ENCODE measurements at places on chromosomes 11 and 22.
A peak's percentile ranks its signal among the peaks of the same experiment; 100 is the strongest.

DNA sequence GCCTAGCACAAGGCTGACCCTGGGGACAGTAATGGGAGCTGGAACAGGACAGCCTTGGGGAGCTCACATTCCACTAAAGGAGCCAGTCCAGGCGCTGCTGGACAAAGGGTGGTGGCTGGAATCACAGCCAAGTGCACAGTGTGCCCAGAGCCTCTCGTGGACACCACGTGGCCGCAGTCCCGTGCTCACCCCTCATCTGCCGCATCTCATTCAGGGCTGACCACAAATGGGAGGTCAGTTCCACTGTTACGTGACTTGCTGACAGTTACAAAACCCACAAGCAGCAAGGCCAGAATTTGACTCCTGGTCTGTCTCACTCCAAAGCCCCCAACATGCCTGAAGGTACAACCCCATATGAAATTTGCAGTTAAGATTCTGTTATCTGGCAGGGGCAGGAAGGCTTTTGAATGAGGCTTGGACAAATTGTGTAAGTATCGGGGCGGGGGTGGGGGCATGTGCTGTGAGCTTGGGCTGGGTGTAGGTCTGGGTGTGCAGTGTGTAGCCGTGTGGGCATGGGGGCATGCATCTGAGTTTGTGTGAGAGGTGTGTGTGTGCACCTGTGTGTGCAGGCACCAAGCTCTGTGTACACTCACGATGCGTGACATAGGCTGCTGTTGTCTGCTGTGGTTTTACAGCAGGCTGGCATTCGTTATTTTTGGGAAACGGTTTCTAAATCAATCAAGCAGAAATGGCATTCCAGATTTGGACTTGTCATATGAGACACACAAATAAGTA lies 301.7 kb downstream of the BRD1 start:
- no peak for ATAC-seq

- ATAC-seq = no peak
Observed at GRCh38 chr11:44568331-44568657, 2.8 kb downstream of the CD82 start.

- no peak for ATAC-seq
Observed at GRCh38 chr11:115775846-115776245, 271.6 kb upstream of the CADM1 start.

GRCh38 chr11:11311169-11311568 lies 41.9 kb downstream of the CSNK2A3 start:
- ATAC-seq = no peak

DNA sequence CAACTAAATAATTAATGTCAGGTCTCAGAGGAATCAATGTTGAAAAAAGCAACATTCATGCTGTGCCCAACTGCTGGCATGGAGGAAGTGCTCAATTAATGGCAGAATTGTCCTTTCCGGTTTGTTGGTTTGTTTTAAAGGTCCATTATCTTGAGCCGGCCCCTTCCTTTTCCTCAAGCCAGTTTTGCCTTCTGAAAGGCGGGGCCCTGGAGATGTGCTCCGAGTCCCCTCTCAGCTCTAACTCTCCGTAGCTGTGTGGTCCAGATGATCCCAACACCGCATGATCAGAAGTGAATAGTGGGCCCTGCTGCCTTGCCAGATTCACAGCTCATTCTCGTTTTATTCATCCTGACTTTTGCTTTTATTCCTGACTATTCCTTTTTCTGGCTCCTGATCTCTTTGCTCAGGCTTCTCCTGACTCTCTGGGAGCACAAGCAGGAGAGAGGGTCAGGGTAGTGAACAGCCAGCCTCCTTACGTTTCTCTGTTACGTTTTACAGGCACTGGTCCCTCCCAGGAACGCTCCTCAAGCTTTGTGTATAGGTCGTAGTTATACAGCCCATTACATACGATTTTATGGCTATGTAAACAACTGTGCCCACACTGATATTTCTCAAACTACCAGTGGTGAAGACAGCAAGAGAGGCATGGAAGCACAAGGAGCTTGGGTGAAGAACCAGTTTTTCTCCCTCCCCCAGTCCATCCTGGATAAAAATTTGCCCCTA lies 265.9 kb downstream of the LARGE1 start:
- no peak for ATAC-seq

- peak; percentile 8 for ATAC-seq
Observed at GRCh38 chr22:36435516-36436415, 45.7 kb downstream of the TXN2 start.

- no peak for ATAC-seq
Observed at GRCh38 chr11:41003339-41004282, 455.8 kb downstream of the LRRC4C start.

DNA sequence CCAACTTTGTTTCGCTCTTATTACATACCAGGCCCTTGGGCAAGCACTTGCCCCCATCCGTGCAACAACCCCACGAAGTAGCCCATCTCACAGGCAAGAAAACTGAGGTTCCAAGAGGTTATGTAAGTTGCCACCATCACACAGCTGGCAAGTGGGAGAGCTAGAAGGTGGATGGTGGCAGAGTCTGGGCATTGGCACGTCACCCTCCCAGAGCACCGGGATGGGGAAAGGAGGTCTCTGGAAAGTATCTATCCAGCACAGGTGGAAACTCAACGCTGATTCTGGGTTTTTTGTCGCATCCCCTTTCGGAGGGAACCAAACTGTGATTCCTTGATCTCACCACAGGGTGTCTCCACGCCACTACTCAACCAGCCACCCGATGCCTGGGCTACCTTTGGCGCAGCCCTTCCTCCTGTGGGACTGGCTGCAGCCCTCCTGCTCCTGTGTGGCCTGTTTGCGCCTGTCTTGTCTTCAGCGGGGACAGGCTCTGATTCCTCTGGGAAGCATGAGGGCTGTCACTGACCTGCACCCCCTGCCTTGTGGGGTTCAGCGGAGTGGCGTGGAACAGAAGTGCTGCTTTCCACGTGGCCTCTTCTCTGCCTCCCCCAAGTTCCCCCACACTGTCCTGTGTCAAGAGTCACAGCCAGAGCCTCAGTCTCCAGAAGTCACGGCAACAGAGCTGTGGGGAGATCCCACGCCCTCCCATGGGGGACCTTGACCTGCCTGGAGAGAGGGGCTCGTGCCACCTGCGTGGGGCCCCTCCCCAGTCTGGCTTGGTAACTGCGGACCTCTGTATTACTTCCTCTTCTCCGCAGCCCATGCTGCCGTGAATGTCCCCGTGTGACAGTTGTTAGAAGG lies 34.4 kb upstream of the TRIM29 start:
- peak; percentile 40 for ATAC-seq

DNA sequence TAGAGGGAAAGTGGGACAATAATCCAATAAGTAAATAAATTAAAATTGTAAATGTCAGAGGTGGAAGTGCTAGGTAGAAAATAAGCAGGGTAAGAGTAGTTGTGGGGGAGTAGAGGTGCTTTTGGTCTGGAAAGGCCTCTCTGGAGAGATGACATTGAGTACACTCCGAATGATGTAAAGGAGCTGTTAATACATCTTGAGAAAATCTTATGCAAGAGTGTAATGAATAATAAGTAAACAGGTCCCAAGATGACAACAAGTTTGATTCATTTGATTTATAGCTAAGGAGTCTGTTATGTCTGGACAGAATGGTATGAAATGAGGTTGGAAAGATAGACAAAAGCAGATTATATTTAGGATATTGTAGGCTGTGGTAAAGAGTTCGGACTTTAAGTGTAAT lies 87.5 kb downstream of the TMEM135 start:
- no peak for ATAC-seq

DNA sequence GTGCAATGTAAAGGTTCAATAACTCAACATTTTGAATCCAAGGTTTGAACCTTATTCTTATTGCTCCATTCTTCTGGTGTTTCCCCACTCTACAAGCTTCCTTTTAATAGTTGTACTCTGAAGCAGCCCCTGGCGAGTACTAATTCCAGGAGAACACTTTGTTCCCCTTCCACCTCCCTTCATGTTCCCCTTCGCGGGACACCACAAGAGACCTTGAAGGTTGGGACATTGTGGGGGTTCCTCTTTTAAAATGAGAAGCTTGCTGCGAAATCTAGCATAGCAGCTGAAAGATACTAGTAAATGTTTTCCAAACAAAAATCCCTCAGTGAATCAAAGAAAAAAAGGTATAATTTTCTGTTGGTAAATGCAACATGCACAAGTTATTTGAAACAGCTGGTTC lies 626.3 kb upstream of the LRRC4C start:
- peak; percentile 53 for ATAC-seq

GRCh38 chr11:102422817-102423712 lies 29.5 kb downstream of the TMEM123 start:
- ATAC-seq = no peak

GRCh38 chr11:47495011-47495855 lies 46.3 kb upstream of the RAPSN start:
- ATAC-seq = no peak

GRCh38 chr11:130407978-130408377 lies 20.4 kb downstream of the ADAMTS8 start:
- no peak for ATAC-seq

- peak; percentile 93 for ATAC-seq
Observed at GRCh38 chr11:73866586-73866996, 10.1 kb downstream of the COA4 start.

DNA sequence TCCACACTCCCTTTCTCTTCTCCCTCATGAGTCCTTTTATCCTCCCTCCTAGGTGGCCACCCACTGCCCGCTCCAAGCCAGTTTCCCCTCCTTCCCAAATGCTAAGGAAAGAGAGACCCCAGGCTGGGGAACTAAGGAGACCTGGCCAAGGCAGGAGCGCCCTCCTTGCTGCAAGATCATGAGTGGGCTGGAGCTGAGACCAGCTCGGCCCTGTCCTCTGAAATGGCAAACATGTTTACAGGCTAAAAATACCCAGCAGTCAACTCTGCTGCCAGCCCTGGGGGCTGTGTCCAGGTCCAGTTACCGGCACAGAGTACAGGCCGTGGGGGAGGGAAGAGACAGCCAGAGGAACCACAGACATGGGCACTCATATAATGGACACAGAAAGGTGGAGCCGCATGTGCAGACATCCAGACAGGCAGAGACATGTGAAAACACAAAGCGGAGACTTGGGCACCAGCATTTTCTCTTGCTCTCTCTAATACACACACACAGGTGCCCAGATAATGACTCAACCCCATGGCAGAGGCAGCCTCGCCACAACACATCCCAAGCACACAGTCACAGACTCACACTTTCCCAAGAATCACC lies 1.2 kb upstream of the AHNAK start:
- no peak for ATAC-seq

DNA sequence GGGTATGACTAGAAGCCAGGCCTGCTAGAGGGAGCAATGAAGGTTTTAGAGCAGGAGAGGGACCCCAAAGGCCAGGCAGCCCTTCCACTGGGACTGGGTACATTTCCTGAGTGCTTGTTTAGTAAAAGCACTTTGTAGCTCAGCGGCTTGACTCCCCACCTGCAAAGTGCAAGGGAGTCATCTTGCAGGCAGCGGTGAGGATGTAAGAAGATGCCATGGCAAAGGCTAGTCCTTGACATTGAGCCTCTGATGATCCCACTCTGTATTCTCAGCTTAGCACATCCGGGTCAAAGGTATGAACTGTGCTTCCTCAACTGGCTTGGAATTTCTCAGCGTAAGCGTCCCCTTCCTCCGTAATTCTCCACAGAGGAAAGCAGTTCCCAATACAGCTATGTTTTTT lies 3.1 kb upstream of the UBE2L3 start:
- no peak for ATAC-seq

- no peak for ATAC-seq
Observed at GRCh38 chr11:81602508-81602907, 1131.2 kb downstream of the FAM181B start.

GRCh38 chr22:35554297-35554845 lies 13.7 kb downstream of the RASD2 start:
- ATAC-seq = no peak

DNA sequence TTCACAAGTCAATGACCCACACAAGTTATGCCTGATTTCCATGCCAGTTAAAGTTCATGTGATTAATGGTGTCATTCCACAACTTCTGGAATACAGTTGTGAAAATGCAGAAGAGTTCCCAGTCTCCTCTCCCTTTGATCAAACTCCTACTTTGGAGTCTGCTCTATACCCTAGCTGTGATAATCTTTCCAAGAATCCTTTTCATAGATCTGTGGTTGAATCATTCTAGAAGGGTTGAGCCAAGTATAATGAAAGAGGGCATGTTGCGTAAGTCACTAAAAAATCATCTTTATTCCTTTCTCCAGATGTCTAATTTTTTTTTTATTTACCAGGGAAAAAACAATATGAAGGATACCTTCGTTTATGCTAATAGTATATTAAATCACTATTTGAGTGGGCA lies 89.7 kb upstream of the CARD18 start:
- no peak for ATAC-seq

DNA sequence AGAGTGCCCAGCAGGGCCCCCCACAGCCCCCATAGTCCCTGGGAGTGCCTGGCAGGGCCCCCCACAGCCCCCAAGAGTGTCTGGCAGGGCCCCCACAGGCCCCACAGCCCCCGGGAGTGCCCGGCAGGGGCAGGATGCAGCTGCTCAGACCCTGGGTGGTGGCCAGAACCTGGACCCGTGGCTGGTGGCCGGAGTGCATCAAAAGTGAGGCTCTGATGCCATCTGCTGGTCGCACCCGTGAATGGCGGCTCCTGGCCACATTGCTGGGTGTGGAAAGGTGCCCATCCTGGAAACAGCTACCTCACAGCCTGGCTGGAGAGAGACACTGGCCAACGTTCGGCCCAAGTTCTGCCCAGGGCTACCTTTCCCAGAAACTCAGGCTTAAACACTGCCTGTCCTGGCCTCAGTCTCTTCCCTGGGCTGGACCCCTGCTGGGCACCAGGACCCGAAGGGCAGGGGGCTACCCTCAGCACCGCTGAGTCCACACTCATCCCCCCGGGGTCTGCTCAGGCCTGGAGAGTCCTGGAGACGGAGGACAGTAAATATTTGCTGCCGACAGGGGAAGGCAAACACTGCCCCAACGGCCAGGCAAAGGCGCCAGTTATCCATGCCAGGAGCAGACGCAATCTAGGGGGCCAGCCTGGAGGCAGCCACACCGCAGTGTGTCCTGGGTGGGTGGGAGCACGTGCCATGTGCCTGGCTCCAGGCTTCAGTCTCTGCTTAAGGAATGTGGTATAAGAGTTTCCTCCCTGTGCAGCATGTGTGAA lies 4.4 kb downstream of the INS start:
- peak; percentile 32 for ATAC-seq

DNA sequence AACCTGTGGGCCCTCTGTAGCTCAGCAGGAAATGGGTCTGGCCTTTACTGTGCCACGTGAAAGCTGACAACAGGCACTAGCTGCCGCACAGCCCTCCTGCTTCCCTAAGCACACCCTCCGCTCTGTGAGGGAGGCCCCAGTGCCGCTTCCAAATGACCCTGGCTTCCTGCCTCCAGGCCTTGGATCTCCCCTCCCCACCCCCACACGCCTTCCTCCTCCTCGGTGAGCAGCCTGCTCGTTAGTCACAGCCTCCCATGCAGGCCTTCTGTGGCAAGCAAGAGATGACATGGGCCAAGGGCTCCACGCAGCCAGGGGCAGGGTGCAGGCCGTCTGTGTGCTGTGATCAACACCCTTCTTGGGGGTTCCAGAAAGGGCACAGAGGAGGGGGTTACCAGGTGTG lies 15.3 kb upstream of the RASL10A start:
- peak; percentile 14 for ATAC-seq

- ATAC-seq = no peak
Observed at GRCh38 chr11:45904309-45904915, 2.7 kb downstream of the FREY1 start.

- ATAC-seq = no peak
Observed at GRCh38 chr22:18071968-18072310, 5.9 kb upstream of the PEX26 start.

All from gastroesophageal sphincter (tissue), 4 donors.